ENCODE measurements at places on chromosomes 4 and X.
A peak's percentile ranks its signal among the peaks of the same experiment; 100 is the strongest.

GRCh38 chr4:22695917-22696316, 3.2 kb downstream of the GBA3 start:
- DNase-seq = no peak

GRCh38 chr4:148786699-148787098, 344.5 kb upstream of the NR3C2 start:
- DNase-seq = no peak

- DNase-seq = no peak
Observed at GRCh38 chrX:155127465-155127864, 56.2 kb downstream of the BRCC3 start.

GRCh38 chr4:6608758-6609414, 31.6 kb upstream of the MRFAP1 start:
- peak; percentile 62 for DNase-seq

DNA sequence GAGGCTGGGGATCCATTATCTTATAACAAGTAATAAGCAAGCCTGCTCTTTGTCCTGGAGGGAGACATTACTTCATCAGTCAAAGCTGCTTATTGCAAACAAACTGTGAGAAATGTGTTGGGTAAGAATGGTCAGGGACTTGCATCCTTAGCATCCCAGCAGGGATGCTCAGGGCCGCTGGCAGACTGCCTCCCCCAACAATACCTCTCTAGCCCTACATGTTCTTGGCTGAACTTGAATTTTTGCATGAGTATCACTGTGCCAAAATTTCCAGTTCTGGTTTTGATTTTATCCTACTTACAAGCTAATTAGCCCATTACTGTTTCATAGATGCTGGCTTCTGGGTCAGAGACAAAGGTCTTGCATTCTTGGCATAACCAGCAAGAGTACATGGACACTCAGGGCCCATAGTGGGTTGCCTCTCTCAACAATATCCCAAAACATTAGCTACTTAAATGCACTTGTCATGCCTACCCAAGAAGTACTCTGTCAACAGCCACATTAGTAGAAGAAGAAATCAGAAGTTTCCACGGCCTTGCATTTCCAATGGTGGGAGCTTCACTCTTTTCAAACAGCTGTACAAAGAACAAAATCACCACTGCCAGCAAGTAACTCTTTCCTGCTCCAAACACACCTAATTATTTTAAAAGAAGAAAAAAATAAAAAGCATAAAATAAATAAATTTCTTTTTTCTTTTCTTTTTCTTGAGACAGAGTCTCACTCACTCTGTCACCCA, 41.9 kb upstream of the NEUROG2 start:
- no peak for DNase-seq

DNA sequence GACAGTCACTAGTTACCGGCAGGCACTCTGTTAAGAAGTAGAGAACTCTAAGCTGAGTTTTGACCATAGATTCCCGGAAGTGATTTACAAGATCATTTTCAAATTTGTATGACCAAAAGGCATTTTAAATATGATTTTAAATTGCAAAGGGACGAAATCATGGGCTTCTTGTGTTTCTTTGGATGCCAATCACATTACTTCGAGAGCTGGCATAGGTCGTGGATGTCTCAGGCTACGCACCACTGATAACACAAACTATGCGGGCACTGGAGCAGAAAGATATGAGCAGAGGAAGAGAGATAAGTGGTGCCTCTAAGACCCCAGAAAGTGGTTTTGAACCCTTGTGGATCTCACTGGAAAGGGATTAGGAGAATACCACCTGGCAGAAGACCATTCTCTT, 294.2 kb upstream of the FTHL17 start:
- DNase-seq = no peak

- DNase-seq = no peak
Observed at GRCh38 chr4:2049381-2049780, 9.7 kb upstream of the NAT8L start.

DNA sequence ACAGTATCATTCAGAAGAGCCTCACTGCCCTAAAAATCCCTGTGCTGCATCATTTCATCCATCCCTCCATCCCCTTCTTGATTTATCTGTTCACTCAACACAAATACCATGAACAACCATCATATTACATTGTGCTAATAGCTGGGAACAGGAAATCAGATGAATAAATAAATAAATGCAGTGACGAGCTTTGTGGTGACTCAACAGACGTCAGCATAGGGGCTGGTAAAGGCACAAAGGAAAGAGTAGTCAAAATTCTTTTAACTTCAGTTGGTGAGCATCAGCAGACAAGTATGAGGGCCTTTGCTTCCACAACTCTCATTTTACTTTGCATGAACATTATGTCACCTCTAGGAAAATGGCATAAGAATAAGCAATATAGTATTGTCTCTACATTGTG, 65.5 kb downstream of the EDNRA start:
- no peak for DNase-seq

DNA sequence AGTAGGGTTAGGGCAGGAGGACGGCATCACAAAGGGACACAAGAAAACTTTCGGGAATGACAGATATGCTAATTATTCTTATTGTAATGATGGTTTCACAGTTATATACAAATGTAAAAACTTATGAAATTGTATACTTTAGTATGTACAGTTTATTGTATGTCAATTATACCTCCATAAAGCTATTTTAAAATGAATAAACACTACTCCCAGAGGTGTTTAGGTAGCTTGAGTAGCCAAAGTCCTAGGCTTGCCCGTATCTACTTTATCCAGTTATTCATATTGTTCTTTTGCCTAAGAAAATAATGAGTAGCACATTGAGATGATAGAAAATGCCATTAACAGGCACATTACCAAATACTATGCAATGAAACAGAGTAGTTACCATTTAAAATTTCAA, 43.0 kb downstream of the RPS6KA6 start:
- no peak for DNase-seq

DNA sequence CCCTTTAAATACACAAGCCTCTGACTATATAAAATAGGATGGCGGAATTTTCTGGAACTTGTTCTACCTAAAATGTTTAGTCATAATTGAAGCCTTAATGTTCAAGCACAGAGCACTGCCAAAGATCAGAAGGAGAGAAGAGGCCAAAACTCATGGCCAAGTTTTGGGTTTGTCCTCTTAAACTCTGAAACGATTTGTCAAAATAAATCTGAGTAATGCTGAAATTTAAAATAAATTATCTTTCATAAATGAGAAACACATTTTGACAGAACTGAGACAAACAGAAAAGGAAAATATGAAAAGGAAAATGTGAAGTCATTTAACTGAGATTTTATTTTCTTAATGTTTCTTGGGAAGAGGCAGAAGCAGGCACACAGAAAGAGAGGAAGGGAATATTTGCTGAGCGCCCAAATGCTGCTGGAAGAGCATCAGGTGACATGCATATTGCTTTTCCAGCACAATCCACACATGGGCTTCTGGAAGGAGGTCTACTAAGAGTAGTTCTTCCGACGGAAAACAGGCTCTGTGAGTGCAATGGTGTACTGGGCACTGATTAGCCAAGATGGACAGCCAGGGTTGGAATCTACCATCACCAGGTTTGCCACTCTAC, 47.4 kb upstream of the ZNF518B start:
- DNase-seq = no peak

DNA sequence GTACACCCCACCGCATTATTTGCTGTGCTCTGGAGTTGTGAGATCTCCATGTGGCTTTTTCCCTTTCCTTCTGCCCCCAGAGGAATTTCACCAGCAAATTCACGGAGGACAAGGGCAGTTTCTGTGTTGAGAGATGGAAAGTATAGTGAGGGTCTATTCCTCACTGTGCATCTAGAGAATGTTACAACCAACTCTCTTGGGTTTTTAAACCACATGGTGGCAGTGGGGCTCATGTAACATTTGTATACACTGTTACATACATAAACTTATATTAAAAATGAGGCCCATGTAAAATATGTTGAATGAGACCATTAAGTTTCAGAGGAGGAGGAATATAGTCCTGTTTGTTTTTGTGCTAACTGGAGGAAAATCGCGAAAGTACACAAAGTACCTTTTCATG, 909 bp upstream of the PRKG2 start:
- DNase-seq = no peak
